DMS 273 treated with DMSO at 0.1 percent for 48 hours (cell line): ENCODE measurements at places on chromosomes 5 and 9.

DNA sequence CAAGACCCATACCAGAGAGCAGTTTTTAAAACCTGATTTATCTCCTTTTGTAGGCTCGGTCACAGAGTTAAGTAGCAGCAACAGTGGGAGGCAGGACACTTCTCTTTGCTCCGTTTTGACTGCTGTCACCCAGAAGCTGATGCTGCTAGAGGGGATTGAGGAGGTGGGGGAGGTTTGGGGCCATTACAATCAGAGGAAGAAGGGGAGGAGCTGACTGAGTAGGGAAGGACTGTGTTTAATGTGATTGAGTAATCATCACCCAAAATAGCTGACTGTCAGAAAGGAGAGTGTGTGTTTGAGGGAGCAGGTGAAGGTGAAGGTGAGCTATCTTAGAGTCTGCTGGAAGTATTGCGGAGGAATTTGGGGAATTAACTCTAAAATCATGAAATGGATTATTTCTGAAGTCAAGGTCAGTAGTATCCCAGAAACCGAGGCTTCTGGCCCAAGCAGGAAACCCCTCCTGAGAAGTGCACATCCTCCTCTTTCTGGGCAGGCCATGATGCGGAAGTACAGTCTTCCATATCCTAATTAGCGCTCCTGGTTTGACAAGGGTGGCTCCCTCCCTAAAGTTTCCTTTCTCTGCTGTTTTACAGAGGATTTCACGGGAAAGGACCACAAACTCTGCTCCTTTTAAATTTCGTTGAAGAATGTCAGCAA, 214.9 kb downstream of the PLK2 start:
- DNase-seq = no peak

DNA sequence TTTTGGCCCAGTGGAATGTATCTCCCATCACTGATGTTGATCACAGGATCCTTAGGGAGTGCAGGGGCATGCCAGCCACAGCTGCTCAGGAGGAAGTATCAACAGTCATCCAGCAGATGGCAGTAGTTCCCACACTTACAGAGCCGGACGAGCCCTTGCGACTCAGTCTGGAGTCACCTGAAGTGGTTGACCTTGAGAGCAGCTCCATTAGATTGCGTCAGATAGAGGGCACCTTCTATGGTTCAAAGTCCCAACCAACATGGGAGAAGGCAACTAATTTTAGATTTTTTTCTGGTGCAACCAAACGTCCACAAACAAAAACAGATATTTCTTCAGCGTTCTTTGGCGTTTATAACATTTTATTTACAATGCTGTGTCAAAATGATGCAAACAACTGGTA, 124.5 kb downstream of the EGFLAM start:
- DNase-seq = peak; percentile 57

DNA sequence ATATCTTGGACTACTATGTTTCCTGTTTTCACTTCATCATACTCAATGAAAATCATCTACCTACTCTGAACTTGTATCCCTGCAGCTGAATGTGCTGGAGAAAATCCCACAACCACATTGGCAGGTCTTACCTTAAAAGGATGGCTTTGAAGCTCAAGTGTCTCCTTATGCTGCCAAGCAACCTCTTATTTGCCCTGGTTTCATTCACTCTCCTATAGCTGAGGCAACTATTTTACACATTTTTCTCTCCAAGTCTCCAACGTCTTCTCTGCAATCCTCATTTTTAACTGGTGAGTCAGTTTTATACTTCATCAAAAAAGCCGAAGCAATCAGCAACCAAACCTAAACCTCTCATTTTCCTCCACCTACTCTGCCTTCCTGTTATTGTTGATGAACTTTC, 49.7 kb downstream of the POU4F3 start:
- DNase-seq = no peak

DNA sequence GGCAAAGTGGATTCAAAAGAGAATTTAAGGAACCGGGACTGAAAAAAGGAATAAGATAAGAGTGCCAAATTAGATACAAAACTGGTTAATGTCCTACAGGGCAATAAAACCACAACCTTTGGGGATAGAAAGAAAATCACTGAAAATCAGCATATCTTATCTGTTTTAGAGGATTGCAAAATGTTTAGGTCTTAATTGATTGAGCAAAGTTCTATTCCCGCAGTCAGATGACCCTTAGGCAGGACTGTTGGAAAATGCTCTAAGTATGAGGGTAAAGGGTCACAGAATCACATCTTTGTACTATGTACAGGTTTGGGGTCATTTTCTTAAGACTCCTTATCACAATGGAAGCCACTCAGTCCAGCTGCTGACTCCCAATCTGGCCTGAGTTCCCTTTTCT, 129.0 kb downstream of the GABBR2 start:
- DNase-seq = no peak

GRCh38 chr5:139439013-139439903, at the start of gene DNAJC18:
Gene DNAJC18 (minus strand): TSS chr5:139439525. CDS start chr5:139439445, 80 bp downstream.
- peak; percentile 87 for DNase-seq

GRCh38 chr5:135436951-135437418, 10.2 kb downstream of the DCANP1 start:
- no peak for DNase-seq

- DNase-seq = no peak
Measured at GRCh38 chr9:86705490-86705889, 241.8 kb downstream of the GAS1 start.

DNA sequence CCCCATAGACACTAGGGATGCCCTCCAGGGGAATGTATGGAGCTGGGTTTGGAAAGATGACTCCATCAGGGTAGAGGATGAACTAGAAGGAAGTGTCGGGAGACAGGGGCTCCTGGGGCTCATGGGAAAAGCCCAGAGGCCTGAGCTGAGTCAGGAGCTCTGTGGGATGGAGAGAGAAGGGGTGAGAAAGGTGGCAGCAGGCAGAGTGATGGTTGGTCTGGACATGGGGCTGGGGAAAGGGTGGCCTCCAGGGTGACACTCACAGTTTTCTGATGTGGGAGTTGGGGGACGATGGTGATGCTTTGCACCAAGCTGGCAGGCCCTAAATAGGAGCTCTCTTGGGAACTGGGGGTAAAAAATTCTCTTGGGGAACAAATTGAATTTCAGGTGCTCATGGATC, 213.5 kb upstream of the MVB12B start:
- no peak for DNase-seq

- DNase-seq = no peak
Measured at GRCh38 chr9:124363326-124364096, 51.7 kb downstream of the PSMB7 start.

DNA sequence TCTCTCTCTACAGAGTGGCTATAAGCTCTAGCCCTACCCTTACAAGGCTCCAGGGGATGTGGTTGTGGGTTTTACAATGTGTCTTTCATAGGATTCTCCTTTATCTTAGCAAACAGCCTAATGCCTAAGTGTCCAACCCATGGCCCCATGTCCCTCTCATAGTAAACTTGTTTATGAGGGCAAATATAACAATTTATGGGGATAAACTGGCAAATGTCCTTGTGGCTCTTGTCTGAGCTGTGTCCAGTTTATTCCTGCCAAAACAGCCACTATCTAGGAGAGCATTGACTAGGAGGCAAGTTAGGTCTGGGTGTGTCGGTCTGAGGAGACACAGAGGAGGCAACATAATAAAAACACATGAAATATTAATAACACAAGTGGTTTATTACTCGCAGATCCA, 335.1 kb downstream of the IZUMO3 start:
- no peak for DNase-seq

DNA sequence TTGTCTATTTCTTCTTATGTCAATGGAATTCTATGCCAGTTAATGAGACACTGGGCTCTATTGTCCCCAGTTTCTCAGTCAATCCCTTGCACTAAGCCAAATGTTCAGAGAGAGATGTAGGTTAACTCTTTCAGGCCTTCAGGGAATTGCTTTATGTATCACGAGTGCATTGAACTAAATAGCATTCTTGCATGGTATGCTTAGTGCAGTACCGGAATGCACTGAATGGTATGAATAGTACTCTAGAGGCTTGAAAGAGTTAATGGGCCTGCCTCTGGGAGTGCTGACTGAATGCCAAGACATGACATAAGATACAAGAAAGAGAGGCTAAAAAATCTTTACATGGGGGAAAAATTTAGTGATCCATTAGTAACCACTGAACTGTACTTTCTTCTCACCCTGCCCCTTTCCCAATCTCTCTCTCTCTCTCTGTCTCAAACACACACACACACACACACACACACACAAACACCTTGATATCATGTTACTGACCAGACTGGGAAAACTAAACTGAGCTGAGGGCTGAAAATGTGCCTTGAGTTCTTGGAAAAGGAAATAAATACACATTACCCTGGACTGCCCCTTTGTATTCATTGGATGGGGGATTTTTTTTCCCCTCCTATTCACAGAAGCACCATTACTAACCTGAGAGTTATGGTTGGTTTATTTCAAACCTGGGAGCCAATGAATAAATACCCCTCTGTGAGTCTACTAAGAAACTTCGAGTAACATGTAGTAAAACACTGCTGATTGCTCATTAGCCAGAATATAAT, 35.4 kb upstream of the TMC1 start:
- DNase-seq = no peak

DNA sequence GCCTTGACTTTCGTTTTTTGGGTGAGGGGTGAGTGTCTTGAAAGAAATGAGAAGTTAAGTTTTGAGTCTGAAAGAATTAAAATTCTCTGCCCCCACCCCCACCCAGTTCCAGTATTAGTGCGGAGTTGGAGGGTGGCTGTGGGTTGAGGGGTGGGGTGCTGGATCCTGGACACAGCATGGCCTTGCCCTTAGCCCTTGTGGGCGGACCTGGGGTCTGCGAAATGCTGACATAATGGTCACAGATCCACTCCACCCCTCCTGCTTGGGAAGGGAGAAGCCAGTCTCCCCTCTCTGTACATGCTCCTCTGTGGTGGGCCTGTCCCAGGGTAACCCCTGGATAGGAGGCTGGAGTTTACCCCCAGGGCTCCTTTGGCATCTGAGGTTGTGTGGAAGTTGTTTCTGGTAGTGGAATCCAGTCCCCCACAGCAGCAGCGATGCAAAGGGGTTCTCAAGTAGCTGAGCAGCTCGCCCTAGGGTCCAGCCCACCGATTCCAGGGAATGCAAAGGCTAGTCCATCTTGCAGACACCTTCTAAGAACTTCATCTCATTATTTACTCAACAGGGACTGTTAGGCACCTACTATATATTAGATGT, 42.8 kb upstream of the TCF7 start:
- no peak for DNase-seq

- peak; percentile 47 for DNase-seq
Measured at GRCh38 chr9:98977813-98978212, 34.1 kb downstream of the COL15A1 start.

- no peak for DNase-seq
Measured at GRCh38 chr5:89043676-89044075, 160.7 kb upstream of the MEF2C start.

DNA sequence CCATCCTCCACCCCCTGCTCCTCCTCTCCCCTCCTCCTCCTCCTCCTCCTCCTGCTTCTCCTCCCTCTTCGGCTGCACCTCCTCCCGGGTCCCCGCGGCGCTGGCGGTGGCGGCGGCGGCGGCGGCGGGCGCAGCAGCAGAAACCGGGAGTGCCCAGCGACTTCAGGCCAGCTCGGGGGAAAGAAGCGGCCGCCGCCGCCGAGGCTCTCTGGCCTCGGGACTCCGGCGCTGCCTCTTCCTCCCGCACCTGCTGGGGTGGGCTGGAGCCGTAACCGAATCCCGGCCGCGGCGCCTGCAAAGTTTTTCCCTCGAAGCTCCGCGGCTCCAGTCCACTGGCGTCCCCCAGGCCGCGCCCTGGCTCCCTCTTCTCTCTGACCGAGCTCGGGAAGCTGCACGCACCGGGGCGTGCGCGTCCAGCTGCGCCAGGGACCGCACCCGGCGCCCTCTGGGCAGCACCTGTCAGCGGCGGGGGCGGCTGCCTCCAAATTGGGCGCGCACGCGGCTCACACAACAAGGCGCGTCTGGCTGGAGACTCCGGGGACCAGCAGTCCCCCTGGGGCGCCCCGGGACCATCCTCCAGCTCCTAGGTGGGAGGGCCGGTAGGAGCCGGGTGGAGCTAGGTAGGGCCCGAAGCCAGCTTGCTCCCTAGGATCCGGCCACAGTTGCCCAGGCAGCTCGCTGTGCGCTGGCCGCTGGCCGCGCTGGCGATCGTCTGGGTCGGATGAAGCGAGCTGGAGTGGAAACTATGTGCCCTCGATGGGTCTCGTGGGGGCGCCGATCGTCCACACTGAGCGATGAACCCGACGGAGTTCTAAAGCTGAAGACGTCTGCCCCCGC, at the start of gene MCTP1:
Gene MCTP1 (minus strand): TSS at position 523 of the 837 bp plus-strand sequence.
- DNase-seq = peak; percentile 49

DNA sequence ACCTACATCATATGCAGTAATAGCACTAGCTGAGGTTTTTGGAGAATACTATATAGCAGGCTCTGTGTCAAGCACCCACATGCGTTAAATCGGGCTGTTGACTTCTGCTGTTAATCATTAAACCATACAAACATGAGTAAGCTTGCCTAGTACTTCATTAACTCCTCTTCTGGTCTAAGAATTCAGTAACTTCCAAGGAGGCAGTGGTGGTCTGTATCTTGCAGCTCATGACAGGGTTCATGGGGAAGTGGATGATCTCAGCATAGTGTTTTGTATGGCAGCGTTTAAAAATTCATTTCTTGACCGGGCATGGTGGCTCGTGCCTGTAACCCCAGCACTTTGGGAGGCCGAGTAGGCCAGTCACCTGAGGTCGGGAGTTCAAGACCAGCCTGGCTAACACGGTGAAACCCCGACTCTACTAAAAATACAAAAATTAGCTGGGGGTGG, at the start of gene HAVCR1:
Gene HAVCR1 (minus strand): TSS at position 24 of the 447 bp plus-strand sequence. CDS start 1,173 bp downstream, outside the sequence.
- DNase-seq = no peak

- DNase-seq = no peak
Measured at GRCh38 chr9:120612218-120612617, 32.3 kb upstream of the CDK5RAP2 start.

GRCh38 chr5:125140855-125141254, 394.4 kb upstream of the ZNF608 start:
- no peak for DNase-seq

DNA sequence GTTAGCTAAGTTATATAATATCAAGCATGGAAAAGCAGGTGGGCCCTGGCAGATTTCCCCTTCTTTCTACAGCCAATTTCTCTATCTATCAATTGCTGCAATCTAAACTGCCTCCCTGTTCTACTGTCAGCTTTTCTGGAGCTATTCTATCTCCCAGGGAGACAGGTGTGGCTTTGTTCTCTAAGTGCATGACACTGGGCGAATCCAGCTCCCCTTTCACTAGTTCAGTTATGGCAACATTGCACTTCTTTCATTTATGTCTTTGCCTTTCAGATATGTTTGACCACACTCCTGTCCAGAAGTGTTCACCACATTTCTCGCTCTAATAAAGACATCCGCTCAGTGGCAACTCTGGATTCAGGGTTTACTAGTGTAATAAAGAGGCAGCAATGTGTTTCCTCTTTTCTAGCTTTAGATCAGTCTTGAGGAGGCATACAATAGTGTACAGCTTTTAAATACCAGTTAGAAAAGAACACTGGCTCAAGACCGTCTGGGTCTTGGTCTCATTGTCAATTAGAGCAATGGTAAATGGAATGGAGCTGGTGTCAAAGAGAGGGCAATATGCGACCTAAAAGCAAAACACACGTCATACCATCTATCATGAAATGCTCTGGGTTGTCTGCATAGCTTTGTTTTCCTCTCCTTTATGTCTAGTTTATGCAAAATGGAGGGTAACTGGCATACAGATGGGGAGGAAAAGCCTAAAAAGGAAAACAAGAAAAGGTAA, 197.0 kb downstream of the SLF1 start:
- no peak for DNase-seq

GRCh38 chr9:85041466-85042137, 372.1 kb downstream of the NTRK2 start:
- DNase-seq = no peak

- no peak for DNase-seq
Measured at GRCh38 chr9:68827837-68828744, 123.1 kb downstream of the PIP5K1B start.
